ENCODE measurements at places on chromosomes 3 and 15.

GRCh38 chr3:128763967-128764366 is 38.0 kb downstream of the RAB7A start:
- no peak for DNase-seq

DNA sequence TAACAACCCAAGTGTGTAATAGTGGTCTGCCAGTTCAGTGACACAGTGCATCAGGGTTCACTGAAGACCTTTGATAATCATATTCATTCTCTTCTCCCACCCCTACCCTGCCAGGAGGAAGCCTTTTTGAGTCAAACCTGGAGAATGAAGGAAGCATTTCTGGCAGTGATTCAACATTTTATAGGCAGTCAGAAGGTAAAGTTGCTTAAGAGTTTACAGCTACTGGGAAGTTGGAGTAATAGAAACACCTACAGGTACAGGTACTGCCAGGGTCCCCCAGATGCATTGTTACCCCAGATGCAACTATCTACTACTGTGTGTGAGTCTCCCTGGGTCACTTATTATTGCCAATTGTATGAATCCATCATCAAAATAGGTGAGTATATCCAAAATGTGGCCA is 146.9 kb upstream of the EIF1B start:
- DNase-seq, result no peak

DNA sequence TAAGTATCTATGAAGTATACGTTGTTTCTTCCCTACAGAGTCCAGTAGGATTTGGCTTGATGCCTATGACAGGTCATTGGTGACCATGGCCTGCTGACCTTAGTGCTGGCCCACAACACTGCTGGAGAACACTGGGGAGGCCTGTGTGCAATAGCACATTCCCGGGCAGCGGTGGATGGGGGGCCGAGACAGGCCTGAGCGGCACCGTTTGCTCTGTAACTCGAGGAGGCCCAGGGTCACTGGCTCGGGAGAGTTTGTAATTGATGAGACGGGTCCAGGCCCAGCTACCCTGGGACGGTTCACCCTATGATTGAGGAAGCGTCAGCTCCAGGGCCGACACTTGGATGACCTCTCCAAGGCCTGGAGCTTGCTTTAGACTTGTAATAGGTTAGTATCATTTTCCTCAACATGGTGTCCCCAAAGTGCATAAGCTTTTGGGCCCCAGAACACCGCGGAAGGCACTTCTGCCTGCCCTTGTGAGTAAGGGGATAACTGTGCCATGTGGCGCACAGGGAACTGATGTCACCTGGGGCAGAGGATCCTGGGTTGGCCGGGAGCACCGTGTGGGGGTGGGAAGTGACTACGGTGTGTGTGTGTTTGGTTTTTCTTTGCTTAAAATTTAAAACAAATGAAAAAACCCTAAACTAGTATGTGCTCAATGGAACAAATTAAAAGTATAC is 12.0 kb downstream of the TRPM1 start:
- no peak for DNase-seq

DNA sequence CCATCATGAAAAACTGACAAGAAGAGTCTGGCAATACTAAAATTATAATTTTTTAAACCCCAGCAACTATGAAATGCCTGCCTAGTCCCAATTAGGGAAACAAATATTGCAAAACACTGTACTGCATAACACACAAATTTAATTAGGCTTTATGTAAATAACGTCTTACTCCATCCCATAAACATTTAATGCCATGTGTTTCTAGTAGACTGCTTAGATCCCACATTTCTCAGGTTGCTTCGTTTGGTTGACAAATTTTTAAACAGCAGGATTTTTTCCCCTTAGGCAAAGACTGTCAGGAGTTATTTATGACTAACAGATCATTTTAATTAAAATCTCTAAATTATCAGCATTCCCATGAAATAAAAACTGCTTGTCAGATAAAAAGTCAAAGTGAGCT is 29.9 kb downstream of the EIF2AK4 start:
- DNase-seq, result no peak

GRCh38 chr3:4231041-4231440 is 72.1 kb upstream of the SETMAR start:
- no peak for DNase-seq

GRCh38 chr3:23085261-23085660 is 117.9 kb upstream of the UBE2E2 start:
- no peak for DNase-seq

All from ecto neural progenitor cell (in vitro differentiated cells).